ENCODE measurements at places on chromosomes 12 and 14.

- DNase-seq: no peak
Measured at GRCh38 chr12:46456356-46457334, 84.1 kb upstream of the SLC38A2 start.

- no peak for DNase-seq
Measured at GRCh38 chr12:45416126-45416525, 200.2 kb downstream of the ANO6 start.

DNA sequence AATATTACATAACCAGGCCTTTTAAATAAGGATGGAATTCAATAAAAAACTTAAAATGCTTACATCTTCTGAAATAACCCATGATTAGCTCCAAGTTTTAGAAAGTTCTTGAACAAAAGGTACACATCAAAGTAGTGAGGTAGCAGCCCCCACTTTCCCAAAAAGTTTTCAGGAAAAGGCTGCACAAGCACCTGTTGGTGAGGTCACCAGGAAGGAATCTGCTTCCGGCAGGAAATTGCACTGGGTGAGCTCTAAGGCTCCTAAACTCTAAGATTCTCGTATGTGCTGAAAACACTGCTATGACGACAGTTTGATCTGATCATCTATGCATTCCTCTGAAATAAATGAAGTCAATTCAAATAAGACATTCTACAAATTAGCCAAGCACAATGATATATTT lies 34.3 kb upstream of the TTC7B start:
- no peak for DNase-seq

- DNase-seq: no peak
Measured at GRCh38 chr12:92810370-92810769, 107.6 kb downstream of the PLEKHG7 start.

- DNase-seq: no peak
Measured at GRCh38 chr14:37089410-37089809, 83.0 kb downstream of the SLC25A21 start.

DNA sequence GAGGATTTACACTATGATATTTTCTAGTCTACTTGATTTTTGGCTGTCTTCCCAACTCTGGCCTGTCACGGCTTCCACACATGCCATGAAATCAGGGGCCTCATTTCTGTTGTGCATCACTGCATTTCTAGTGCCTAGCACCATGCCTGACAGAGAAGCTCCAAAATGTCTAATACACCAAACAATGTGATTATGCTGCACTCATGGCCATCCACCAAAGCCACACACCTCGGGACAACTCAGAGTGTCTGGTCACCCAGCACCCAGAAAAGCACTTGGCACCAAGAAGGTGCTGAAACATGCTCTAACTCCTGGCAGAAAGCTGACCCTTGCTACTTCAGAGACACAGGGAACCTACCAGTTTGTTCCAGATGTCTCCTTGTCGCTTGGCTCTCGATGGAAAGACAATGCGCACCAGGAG lies 11.3 kb downstream of the GCN1 start:
- DNase-seq: no peak

GRCh38 chr14:87405563-87405962 lies 587.4 kb downstream of the GALC start:
- DNase-seq: no peak

GRCh38 chr12:63820427-63820826 lies 24.1 kb upstream of the SRGAP1 start:
- DNase-seq: no peak
